ENCODE measurements at places on chromosomes 1 and 21. TPM values are rescaled to one million over a fixed set of nuclear protein-coding genes. Genes with fewer than 3 reads are reported as not detected.

DNA sequence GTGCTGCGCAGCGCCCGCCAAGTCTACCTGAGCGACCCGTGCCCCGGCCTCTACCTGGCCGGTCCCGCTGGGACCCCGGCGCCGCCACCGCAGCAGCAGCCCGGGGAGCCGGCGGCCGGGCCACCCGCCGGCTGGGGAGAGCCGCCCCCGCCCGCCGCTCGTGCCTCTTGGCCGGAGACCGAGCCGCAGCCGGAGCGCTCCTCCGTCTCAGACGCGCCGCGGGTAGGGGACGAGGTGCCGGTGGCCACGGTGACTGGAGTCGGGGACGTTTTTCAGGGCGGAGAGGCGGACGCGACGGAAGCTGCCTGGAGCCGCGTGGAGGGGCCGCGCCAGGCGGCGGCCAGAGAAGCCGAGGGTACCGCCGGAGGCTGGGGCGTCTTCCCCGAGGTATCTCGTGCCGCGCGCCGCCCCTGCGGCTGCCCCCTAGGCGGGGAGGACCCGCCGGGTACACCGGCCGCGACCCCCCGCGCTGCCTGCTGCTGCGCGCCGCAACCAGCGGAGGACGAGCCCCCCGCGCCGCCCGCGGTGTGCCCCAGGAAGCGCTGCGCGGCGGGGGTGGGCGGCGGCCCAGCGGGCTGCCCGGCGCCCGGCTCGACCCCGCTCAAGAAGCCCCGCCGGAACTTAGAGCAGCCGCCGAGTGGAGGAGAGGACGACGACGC, 646 bp downstream of the IER5 start:
- H3K4me1 ChIP-seq, result peaks cover 17% of the 10 kb centered on the region
- no peak for DNase-seq
- peak overlapping the region; percentile 97 for H3K4me3 ChIP-seq
- peak overlapping the region; percentile 96 for H3K27ac ChIP-seq

Gene KANK4
- not detected for total RNA-seq

- H3K4me3 ChIP-seq, result no peak overlapping the region
- no peaks in the 10 kb centered on the region for H3K36me3 ChIP-seq
Measured at GRCh38 chr1:45084562-45084961, 72.5 kb downstream of the UROD start.

DNA sequence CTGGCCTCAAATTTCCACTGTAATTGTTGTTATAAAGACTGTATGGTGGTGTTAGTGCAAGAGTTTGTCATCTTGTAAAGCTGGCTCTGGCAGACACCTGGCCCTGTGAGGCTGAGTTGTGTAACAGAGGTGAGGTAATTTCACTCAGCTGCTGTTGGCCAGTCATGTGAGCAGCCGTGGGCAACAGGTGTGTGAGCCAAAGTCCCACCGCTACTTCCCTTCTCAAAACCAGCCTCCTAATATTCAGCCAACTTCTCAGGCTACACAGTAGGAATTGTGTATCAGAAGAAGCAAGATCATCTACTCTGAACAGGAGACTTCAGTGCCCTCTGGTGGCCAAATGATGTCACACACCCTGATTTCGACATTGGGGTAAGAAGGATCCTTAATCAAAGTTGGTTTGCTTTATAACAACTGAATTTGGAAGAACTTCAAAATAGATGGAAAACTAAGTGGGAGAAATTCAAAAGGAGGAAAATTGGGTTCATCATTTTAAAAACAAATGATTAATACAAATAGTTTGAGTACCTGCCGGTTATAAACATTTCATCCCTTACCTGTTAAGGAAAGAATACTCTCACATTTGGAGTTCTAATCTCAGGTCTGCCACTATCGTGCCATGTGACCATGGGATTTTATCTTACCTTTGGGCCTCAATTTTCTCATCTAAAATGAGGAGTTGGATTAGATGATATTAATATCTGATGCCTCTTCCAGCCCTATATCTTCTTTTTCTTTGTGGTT, 2.6 kb upstream of the CREG1 start:
- H3K27ac ChIP-seq, result peak overlapping the region; percentile 11
- no peak overlapping the region for H3K4me3 ChIP-seq

- no peak overlapping the region for H3K27ac ChIP-seq
- H3K4me1 ChIP-seq, result no peaks in the 10 kb centered on the region
- DNase-seq, result no peak
- peaks cover 39% of the 10 kb centered on the region for H3K27me3 ChIP-seq
- H3K4me3 ChIP-seq, result no peak overlapping the region
Measured at GRCh38 chr1:14372526-14372925, 226.0 kb upstream of the KAZN start.

Gene VWA5B1
- total RNA-seq, result not detected

- no peaks in the 10 kb centered on the region for H3K4me1 ChIP-seq
- no peak for DNase-seq
- H3K27me3 ChIP-seq, result no peaks in the 10 kb centered on the region
- H3K27ac ChIP-seq, result peak overlapping the region; percentile 26
- peaks cover 46% of the 10 kb centered on the region for H3K36me3 ChIP-seq
Measured at GRCh38 chr1:211781260-211781659, 49.3 kb downstream of the LPGAT1 start.

- peak overlapping the region; percentile 30 for H3K27ac ChIP-seq
- H3K4me3 ChIP-seq, result no peak overlapping the region
- DNase-seq, result no peak
- H3K4me1 ChIP-seq, result peaks cover 14% of the 10 kb centered on the region
Measured at GRCh38 chr1:19034721-19035120, 78.2 kb upstream of the IFFO2 start.

- no peaks in the 10 kb centered on the region for H3K27me3 ChIP-seq
- DNase-seq, result no peak
- H3K4me1 ChIP-seq, result no peaks in the 10 kb centered on the region
- H3K27ac ChIP-seq, result no peak overlapping the region
- no peaks in the 10 kb centered on the region for H3K36me3 ChIP-seq
Measured at GRCh38 chr1:59569198-59569597, 245.6 kb upstream of the HOOK1 start.

Gene SAMD13
- 1.3 TPM for total RNA-seq

DNA sequence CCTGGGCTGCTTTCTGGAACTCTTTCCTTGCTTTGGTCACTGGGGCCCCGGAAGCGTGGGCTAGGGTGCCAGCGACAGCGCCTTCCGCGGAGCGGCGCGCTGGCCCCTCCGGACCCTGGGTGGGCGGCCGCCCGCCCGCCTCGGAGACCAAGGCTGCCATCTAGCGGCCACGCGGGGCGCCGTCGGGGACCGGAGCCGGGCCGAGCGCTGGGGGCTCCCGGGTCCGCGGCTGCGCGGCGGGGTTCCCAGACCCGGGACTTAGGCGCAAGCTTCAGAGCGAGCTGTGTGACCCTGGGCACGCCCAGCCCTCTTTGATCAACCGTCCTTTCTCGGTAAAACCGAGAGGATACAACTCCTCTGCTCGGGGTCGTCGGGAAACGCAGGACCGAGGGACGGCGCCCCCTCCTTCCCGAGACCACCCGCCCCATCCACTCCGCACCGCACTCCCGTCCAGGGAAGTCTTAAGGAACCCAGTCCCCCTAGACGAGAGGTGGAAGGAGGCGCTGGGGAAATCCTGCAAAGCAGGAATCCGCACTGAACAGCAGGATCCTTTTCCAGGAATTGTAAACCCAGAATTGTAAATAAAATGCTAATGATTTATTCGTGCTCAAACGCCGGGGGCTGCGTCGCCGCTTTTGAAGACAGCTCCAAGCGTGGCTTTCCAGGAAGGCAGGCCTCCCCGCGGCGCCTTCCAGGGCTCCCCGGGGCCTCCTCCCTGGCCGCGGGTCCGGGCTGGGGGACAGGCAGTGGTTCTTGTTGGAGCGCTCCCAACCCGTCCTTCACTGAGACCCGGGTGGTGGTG, 41.2 kb downstream of the RRAGC start:
- DNase-seq, result no peak
- H3K27me3 ChIP-seq, result peaks cover 14% of the 10 kb centered on the region
- peaks cover 9% of the 10 kb centered on the region for H3K4me1 ChIP-seq
- peak overlapping the region; percentile 63 for H3K4me3 ChIP-seq

Gene MAEL
- total RNA-seq, result not detected

- H3K27me3 ChIP-seq, result no peaks in the 10 kb centered on the region
- H3K36me3 ChIP-seq, result no peaks in the 10 kb centered on the region
- no peak overlapping the region for H3K27ac ChIP-seq
- peaks cover 16% of the 10 kb centered on the region for H3K4me1 ChIP-seq
- DNase-seq, result no peak
Measured at GRCh38 chr1:42769811-42770210, 2.8 kb downstream of the C1orf50 start.

GRCh38 chr1:160866001-160866694, 3.5 kb upstream of the CD244 start:
- DNase-seq, result no peak
- no peak overlapping the region for H3K27ac ChIP-seq
- peaks cover 8% of the 10 kb centered on the region for H3K27me3 ChIP-seq
- H3K4me3 ChIP-seq, result no peak overlapping the region

DNA sequence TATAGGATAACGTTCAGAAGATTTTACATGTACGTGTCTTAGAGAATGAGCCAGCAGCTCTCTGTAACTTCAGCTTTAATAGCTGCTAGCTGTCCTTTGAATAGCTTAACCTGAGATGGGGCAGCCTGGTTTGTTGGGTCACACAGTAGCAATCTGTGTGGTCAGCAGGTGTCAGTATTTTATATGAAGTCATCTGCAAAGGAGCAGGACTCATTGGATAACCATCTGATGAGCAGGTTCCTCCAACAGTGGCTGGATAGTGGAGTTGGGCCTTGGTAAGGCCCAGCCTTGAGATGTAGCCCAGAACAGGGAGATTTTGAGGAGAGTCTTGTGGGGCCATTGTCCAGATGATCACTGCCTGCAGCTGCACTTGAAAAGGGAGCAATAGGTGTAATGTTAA, 6.4 kb downstream of the GSTM5 start:
- H3K27me3 ChIP-seq, result no peaks in the 10 kb centered on the region
- H3K36me3 ChIP-seq, result no peaks in the 10 kb centered on the region
- no peak overlapping the region for H3K4me3 ChIP-seq
- H3K27ac ChIP-seq, result peak overlapping the region; percentile 77
- peaks cover 56% of the 10 kb centered on the region for H3K4me1 ChIP-seq
- DNase-seq, result no peak

- H3K27ac ChIP-seq, result no peak overlapping the region
- no peak overlapping the region for H3K4me3 ChIP-seq
- H3K36me3 ChIP-seq, result no peaks in the 10 kb centered on the region
- no peaks in the 10 kb centered on the region for H3K27me3 ChIP-seq
- DNase-seq, result no peak
- H3K4me1 ChIP-seq, result no peaks in the 10 kb centered on the region
Measured at GRCh38 chr1:50322579-50322978, 100.7 kb downstream of the DMRTA2 start.

Gene ANKRD45
- not detected for total RNA-seq

DNA sequence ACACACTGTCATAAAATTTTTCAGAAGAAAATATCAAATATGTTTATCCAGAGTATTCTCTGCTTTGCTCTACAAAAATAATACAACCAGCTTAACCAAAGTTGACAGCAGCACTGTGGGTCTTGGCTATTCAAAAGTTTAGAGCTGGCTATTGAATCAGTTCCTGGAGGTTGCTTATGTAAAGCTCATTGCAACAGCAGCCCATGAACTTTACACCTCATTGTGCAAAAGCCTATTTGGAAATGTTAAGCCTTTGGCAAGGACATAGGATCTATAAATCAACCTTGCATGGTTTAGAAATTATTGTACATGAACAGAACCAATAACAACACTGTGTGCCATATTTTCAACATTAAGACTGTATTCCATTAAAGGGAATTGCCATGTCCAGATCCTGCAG, 714.9 kb downstream of the ADGRL2 start:
- no peak overlapping the region for H3K27ac ChIP-seq
- no peaks in the 10 kb centered on the region for H3K4me1 ChIP-seq
- no peaks in the 10 kb centered on the region for H3K36me3 ChIP-seq

DNA sequence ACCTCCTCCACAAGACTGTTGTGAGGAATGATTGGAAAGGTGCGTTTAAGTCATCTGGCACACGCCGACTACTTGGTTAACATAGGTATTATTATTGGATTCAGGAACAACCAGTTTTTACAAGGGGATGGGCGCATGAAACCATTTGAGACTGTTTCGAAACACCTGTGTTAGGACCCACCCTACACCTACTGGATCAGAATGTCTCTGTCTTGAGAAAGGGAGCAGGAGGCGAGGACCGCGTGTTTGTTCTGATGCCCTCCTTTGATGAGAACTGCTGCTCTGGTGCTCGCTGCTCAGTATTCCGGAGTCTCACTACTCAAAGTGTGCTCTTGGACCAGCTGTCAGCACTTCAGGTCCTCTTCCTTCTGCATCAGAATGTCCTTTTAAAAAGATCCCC, 7.3 kb downstream of the H6PD start:
- H3K36me3 ChIP-seq, result peaks cover 3% of the 10 kb centered on the region
- peak overlapping the region; percentile 87 for H3K27ac ChIP-seq
- no peak overlapping the region for H3K4me3 ChIP-seq
- peaks cover 98% of the 10 kb centered on the region for H3K4me1 ChIP-seq
- H3K27me3 ChIP-seq, result no peaks in the 10 kb centered on the region
- DNase-seq, result no peak

DNA sequence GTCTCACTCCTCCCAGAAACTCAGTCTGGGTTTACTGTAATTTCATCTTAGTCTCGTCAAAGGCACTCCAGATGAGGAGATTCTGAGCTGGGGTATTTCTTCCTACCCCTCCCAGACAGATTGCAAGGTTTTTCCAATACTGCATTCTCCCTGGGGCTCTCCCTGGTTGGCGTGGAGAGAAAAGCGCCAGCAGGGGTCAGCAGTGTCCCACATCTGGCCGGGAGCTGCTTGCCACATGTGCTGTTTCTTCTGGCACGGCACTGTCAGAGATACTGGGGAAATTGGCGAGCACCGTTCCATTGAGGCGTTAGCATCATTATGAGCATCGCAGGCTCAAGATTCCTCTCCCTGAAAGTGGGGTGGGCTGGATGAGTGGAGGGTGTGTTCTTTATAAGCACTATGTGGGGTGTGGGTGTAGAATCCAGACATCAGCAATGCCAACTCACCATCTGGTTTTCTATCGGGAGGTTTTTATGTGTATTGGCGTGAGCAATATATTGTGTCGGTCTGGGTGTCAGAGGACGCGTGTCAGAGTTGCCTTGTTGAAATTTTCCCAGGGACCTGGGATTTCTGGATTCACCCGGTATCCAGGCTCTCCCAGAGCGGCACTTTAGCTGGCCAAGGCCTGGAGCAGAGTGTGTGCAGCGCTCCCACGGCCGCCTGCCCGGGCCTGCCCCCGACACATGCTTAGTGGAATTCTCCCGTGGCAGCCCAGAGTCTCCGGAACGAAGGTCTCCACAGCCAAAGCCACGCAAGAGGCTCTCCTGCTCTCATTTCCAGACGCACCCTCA, 8.0 kb upstream of the NAV1 start:
- DNase-seq, result no peak
- H3K4me3 ChIP-seq, result no peak overlapping the region
- H3K4me1 ChIP-seq, result peaks cover 36% of the 10 kb centered on the region
- peak overlapping the region; percentile 13 for H3K27ac ChIP-seq
- peaks cover 3% of the 10 kb centered on the region for H3K27me3 ChIP-seq

DNA sequence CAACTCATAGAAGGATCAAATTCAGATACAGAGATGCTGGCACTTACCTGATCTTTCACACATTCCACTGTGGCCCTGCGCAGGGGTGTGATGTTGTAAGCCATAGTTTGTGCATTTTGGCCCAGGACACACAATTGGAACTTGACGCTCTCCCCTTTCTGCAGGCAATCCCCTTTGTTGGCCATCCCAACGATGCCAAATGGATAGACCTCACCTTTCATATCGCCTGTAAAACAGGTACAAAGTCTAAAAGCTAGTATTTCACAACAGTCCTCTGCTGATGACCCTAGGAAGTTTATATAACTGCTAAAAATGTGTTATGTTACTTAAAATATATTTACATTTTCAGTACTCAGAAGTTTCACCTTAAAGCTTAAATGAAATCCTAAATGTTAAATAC, 3.9 kb upstream of the NRAS start:
- peaks cover 9% of the 10 kb centered on the region for H3K36me3 ChIP-seq
- H3K27me3 ChIP-seq, result no peaks in the 10 kb centered on the region
- peak overlapping the region; percentile 62 for H3K27ac ChIP-seq
- DNase-seq, result no peak
- H3K4me1 ChIP-seq, result peaks cover 32% of the 10 kb centered on the region
- no peak overlapping the region for H3K4me3 ChIP-seq

Gene FOXD2
- total RNA-seq, result not detected

All from esophagus squamous epithelium (tissue), 5 donors.